ENCODE measurements at places on chromosomes 12 and 14.

DNA sequence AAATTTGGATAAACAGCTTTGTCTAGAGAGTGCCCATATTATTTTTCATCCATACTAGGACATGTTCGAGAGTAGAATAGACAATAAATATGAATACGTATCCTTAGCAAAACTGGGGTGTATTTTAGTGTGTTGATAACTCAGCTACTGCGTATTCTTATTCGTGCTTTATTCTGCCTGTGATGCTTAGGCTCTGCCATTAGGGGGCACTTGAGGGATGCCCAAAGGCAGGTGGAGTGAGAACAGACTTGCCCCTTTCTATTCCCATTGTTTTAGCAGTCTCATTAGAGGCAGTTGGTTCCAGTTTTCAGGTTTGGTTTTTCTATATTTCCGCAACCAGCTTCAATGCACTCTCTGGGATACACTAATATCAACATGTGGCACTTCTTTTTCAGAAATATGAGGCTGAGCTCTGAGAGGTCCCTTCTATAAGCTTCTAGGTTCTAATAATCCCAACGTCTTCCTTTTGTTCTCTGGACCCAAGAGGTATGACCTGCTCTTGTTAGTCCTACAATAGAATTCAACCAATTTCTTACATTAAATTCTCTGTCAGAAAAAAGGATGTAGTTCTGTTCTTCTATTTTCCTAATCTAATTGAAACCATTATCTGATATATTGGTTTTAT is 985.7 kb upstream of the FBXO33 start:
- no peak for DNase-seq

- DNase-seq, result no peak
These were observed 61.6 kb downstream of the SLC24A4 start for GRCh38 chr14:92384461-92385133.

GRCh38 chr14:61927520-61927919 is 165.3 kb downstream of the SNAPC1 start:
- no peak for DNase-seq

- no peak for DNase-seq
These were observed 61.3 kb downstream of the DICER1 start for GRCh38 chr14:95095996-95096395.

- no peak for DNase-seq
These were observed 35.6 kb downstream of the KRT76 start for GRCh38 chr12:52741375-52742195.

All from NCI-H774 (cell line).